OCI-LY7 (cell line): ENCODE measurements at places on chromosomes 2 and 18.

DNA sequence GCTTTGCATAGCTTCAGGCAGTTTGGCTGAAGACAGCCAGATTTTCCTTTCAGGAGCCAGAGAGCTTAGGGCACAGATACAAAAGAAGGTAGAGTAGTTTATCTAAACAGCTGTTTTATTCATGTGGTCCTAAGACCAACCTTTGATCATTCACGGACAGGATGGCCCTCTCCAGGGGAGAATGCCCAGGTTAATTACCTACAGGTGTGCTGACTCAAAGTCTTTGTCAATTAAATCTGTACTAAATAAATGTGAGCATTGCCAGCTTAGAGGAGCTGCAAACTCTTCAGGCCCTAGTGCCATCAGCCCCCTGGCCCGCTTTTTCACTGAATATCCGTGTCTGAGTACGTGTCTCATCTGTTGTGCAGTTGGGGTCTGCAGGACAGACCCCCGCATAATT, 554.7 kb downstream of the NUP35 start:
- no peak for DNase-seq

- DNase-seq = peak; percentile 11
Observed at GRCh38 chr2:187497858-187498463, 49.9 kb upstream of the CALCRL start.

GRCh38 chr2:729376-729861, 52.2 kb upstream of the TMEM18 start:
- no peak for DNase-seq

DNA sequence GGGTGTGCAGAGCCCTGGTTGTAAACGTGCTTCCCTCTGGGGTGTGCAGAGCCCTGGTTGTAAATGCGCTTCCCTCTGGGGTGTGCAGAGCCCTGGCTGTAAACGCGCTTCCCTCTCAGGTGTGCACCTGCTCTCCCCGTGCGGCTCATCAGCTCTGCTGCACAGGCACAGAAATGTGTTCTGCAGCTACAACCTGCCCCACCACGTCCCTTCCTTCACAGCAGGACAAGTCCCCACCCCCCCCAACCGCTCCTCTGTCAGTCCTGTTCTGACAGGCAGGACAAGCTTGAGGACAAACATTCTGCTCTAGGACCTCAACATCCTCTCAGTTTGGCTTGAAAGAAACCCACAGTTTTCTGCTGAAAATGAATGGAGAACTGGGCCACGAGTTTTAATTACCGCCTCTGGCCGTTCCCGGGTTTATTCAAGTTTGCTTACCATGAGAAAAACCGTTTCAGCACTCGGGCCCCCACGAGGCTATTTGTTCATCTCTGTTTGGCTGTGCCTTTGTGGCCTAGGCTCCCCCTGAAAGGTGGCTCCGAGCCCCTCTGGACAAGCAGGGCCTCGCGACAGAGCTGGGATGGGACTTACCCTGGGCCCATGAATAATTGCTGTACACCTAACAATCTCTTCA, 81.0 kb upstream of the ASB18 start:
- DNase-seq = no peak

- DNase-seq = no peak
Observed at GRCh38 chr2:29022679-29023078, 41.6 kb downstream of the TOGARAM2 start.

GRCh38 chr18:78906066-78906465, 73.6 kb upstream of the SALL3 start:
- no peak for DNase-seq

DNA sequence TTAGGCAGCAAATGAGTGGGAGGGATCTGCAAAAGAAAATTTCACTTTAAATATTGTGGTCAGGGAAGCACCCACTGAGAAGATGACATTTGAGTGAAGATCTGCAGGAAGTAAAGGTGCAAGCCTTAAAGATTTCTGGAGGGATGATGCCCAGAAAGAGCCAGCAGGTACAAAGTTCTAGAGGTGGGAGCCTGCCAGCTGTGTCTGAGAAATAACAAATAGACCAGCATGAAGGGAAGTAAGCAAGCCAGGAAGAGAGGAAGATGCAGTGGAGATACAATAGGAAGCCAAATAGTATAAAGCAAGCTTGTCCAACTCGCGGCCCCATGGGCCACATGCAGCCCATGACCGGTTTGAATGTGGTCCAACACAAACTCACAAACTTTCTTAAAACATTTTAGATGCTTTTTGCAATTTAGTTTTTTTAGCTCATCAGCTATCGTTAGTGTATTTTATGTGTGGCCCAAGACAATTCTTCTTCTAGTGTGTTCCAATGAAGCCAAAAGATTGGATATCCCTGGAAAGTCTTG, 489.9 kb downstream of the DCC start:
- no peak for DNase-seq

DNA sequence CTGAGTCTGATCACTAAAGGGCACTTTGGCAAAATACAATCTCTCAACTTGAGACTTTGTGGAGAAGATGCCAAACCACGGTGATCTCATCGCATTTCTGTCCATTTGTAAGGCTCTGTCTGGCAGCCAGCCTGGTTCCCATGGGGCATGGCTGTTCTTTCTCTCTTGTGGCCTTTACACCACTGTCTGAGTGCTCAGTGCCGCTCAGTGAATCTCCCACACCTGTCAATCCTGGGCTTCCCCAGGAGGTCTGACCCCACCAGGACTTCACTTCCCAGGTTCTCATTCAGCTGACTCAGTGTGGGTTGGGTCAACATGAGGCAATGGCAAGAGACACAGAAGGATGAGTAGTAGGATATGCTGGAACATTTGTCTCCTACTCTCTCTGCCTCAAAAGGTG, 96.8 kb upstream of the TRIB2 start:
- DNase-seq = no peak

DNA sequence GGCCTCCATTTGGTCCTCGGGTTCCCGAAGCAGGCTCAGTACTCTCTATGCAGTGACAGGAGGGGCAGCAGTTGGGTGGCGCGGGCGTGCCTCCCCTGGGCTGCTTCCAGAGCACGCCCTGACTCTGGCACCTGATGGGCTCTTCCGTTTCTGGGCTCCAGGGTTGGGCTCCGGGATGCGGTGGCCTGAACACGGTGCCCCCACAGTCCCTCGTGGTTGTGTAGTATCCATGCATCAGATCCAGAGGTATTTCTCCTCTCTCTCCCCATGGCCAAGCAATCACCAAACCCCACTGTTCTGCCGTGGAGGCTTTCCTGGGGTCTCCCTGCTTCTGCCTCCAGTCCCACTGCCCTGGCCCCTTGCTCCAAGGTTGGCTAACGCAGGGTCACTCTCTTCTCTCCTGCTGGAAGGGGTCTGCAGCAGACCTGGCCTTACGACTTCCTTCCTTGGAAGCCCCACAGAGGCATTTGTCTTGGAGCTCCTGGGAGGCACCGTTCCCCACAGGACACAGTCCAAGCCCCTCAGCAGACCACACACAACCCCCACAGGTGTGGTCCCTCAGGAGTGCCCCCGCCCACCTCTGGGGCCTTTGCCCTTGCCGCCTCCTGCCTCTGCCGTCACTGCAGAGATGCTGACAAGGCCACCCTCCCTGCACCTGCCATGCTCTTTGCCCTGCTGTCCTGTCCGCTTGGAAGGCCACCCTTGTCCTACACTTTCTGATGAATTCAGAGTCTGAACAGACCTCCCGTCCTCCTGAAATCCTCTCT, 136.6 kb upstream of the ASB18 start:
- no peak for DNase-seq

DNA sequence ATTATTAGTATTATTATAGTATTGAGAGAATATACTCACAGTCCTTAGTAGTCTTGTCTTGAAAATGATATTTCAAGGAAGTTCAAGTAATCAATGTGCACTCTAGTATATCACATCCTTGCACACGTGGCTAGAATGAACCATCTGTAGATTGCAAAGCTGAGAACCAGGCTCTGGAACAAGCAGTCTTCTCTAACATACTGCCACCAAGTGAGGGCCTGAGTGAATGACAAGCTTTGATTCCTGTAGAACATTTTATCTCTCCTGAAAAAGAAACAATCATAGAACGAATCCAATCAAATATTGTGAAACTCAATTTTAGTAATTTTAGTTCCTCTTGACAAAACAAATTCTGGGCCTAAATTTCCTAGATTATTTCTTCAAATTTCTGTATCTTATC, 55.3 kb upstream of the SULT1C3 start:
- DNase-seq = peak; percentile 20

- peak; percentile 13 for DNase-seq
Observed at GRCh38 chr2:71190656-71191569, 36.0 kb downstream of the PAIP2B start.

GRCh38 chr2:159144776-159145614, 141.5 kb downstream of the WDSUB1 start:
- DNase-seq = no peak

DNA sequence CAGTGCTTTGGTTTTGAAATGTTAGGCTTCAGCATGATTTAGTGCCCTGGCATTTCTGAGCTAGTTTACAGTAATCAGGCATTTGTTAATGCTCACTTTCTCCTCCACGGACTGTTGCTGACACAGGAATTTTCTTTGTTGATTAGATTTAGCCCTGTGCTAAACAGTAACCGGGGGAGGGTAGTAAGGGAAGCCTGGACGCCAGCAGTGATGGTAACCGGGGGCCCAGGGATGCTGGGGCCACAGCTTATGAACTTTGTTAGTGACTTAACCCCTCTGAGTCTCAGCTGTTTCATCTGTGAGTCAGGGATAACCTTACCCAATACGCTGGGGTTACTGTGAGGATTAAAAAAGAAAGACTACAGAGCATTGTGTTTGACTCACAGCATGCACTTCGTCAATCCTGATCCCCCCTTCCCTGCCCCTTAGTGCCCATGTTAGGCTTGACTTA, 33.5 kb downstream of the KLHL29 start:
- DNase-seq = no peak

GRCh38 chr18:68397241-68398035, 317.5 kb downstream of the TMX3 start:
- no peak for DNase-seq

DNA sequence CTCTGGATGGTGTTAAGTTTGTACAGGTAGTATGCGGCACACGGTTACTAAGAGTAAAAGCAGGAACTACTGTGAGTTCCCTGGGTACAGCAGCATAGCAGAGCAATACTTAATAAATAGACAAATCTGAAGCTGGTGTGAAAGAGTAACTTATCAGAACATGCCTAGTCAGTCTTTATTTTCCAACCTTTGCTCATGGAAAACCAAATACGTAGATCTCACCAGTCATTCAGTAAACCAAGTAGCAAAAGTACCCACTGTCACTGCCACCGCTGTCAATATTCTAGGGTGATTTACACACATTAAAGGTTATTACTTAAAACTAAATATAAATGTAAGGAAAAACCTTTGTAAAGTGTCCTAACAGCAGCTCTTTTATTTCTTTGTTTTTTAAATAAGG, 35.0 kb downstream of the SIGLEC15 start:
- no peak for DNase-seq

GRCh38 chr2:45554742-45555140, 56.3 kb downstream of the SRBD1 start:
- DNase-seq = no peak

GRCh38 chr2:6937157-6937556, 19.9 kb downstream of the RNF144A start:
- no peak for DNase-seq

DNA sequence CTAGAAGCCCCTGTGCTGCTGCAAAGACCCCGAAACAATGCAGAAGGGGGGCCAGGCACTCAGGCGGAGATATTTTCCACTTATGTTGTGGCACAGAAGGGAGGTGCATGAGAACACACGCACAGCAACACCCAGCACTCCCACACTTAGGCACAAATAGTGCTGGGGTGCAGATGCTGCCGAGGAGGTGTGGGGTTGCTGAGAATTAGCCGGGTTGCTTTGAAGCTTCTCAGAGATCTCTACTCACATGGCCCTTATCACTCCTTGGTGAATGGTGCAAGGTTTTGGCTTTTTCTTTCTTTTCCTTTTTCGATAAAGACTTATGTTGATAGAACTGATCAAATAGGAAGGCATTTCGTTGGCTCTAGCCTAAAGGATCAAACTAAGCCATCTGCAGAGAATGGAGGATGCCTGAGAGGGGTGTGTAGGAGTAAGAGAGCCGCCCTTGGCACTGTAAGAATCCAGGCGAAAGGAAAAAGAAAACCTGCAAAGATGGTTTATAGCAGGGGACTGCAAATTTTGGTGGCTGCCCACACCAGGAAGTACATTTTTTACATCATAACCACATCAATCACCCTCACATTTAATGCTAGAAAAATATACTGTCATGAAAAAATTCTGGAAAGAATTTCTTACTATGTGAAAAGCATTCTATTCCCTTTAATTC, 27.9 kb upstream of the FHL2 start:
- DNase-seq = no peak

DNA sequence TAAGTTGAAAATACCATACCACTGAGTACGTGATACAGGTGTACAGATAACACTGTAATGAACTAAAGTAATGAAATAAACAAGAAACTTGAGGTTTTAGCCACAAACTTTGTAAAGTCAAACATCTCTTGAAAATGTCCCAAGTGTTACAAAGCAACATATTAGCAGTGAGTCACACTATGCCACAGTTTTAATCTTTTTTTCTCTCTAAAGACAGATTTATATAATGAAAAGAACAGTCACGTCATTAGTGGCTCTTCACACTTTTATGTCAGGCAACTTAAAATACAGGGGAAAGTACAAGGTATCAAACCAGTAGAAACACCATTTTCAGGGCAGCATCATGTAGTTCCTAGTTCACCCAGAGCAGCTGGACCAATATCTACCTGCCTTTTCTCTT, 42.1 kb downstream of the RAPH1 start:
- no peak for DNase-seq

DNA sequence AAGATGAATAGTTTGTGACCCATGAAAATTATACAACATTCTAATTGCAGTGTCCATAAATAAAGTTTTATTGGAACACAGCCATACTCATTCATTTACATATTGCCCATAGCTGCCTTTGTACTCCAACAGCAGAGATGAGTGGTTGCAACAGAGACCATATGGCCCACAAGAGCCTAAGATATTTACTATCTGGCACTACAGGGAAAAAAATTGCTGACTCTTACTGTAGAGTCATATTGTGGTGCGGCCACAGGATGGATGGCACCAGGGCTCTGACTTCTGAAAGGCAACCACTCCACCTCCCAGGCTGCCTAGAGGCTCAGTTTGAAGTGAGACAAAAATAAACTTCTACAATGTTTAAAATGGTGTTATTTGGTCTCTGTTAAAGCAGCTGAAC, 404.0 kb upstream of the ATP5MC3 start:
- no peak for DNase-seq

DNA sequence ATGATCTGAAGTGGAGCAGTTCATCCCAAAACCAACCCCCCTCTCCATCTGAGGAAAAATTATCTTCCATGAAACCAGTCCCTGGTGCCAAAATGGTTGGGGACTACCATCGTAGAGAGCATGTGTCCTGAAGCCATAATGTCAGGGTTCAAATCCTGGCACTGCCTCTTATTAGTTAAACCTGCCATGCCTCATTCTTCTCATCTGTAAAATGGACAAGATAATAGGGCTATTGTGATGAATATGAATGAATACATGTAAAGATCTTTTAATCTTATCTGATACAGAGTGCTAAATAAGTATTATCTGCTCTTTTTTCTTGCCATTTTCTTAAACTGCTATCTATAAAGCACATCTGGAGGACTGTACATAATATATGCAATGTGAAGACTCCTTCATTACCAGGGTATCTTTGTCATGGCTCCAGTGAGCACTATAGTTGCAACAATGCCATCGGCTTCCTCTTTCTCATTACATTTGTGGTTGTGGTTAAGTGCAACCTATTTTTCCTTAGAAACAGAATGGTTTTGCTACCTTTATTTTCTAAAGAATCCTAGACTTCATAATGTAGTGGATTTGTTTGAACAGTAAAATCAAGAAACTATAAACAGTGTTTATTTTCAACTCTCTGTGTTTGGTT, 27.0 kb downstream of the MFSD6 start:
- DNase-seq = no peak

- DNase-seq = no peak
Observed at GRCh38 chr2:25879133-25879730, 945 bp upstream of the ASXL2 start.

- DNase-seq = no peak
Observed at GRCh38 chr2:213187833-213188532, 36.6 kb upstream of the IKZF2 start.
